Stimulated activated CD8-positive, alpha-beta memory T cell treated with anti-CD3 and anti-CD28 coated beads, Interleukin-12 subunit alpha, Interleukin-12 subunit beta, amount 100 ng/mL, for 4 hours (primary cell): ENCODE measurements at places on chromosomes 4 and X.

GRCh38 chr4:5709207-5709575 lies 832 bp upstream of the EVC2 start:
- no peak for DNase-seq

GRCh38 chr4:504076-504475 lies 5.1 kb downstream of the PIGG start:
- no peak for DNase-seq

- no peak for DNase-seq
Measured at GRCh38 chr4:188175288-188175687, 36.0 kb downstream of the TRIML1 start.

- DNase-seq = no peak
Measured at GRCh38 chrX:103248553-103248952, 6.4 kb downstream of the TCEAL8 start.

- DNase-seq = no peak
Measured at GRCh38 chr4:156620786-156621185, 350.8 kb downstream of the PDGFC start.

DNA sequence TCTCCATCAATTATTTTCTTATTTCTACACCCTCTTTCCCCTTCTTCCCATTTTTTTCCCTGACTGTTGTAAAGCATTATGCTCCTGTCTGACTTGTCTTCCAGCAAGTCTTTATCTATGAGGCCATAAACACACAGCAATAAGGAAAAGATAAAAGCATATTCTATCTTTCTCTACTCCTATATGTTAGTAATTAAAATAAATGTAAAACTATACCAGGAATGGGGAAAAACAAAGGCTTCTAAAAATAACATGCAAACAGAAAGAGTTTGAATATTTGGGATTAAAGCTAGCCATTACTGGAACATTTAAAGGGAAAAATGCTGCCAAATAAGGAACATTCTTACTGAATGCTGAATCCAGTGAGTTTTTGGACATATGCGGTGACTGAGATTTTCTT lies 471.7 kb upstream of the HS3ST1 start:
- no peak for DNase-seq
